ENCODE measurements at places on chromosomes 1 and 21. TPM values are rescaled to one million over a fixed set of nuclear protein-coding genes. Genes with fewer than 3 reads are reported as not detected.

The NBPF4 gene
- total RNA-seq, result not detected

The LCE1D gene
- not detected for total RNA-seq

The RHD gene
- 5.0 TPM for total RNA-seq

The FAM3B gene
- not detected for total RNA-seq

The PLA2G2D gene
- not detected for total RNA-seq

The HES2 gene
- not detected for total RNA-seq

The FOXD2 gene
- 0.37 TPM for total RNA-seq

The AIM2 gene
- total RNA-seq, result 6.0 TPM

The OLFM3 gene
- total RNA-seq, result not detected

The CRYZL1 gene
- total RNA-seq, result 23.7 TPM

The SLC6A9 gene
- 0.62 TPM for total RNA-seq

The VHLL gene
- not detected for total RNA-seq

The RAD54L gene
- 0.72 TPM for total RNA-seq

The FAAP20 gene
- total RNA-seq, result 44.6 TPM

The FBLIM1 gene
- total RNA-seq, result 0.21 TPM

The MMEL1 gene
- total RNA-seq, result 0.94 TPM

The ADGRL2 gene
- not detected for total RNA-seq

The TNFRSF1B gene
- 127 TPM for total RNA-seq

The PIGV gene
- 14.3 TPM for total RNA-seq

Measured in T-helper 17 cell (primary cell).